Activated CD4-positive, alpha-beta memory T cell treated with anti-CD3 and anti-CD28 coated beads for 36 hours (primary cell): ENCODE measurements at places on chromosomes 5 and 9.

DNA sequence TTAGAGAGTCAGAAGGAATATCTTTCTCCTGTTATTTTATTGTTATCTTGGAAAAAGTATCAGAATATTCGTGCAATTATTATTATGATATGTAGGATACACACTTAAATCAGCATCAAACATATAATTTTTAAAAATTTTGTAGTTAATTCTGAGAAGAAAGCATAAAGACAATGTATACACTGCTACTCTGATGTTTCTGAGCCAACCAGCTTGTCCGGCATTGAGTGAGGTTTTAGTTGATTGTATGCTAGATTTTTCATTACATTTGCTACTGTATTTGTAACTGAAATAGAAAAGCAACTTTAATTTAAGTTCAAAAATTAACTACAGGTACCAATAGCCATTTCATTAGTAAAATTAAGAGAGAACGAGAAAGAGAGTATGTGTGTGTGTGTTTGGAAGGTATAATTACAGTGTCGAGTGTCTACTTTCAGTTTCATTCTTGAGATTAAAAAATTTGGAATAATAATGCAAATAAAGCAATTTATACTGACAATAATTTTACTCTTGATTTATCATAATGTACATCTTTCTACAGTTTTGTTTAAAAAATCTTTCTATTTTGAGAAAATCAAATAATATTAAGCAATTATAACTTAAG is 160.4 kb upstream of the CDH12 start:
- no peak for DNase-seq

DNA sequence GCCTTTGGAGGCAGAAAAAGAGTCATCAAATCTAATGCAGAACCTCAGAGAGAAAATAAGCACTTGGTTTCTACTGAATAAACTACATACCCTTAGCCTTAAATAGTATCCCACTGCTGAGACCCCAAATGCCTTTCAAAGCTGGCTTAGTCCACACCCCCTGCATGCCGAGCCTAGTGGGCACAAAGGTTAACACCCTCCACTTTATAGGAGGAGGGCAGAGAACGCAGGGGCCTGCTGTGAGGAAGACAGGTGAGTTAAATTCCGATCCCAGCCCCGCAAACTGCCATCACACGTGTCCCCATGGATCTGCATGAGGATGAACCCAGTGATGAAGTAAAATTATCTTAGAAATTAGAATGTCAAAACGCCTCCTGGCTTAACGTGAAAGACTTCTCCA is 19.5 kb upstream of the HSD17B3 start:
- no peak for DNase-seq

DNA sequence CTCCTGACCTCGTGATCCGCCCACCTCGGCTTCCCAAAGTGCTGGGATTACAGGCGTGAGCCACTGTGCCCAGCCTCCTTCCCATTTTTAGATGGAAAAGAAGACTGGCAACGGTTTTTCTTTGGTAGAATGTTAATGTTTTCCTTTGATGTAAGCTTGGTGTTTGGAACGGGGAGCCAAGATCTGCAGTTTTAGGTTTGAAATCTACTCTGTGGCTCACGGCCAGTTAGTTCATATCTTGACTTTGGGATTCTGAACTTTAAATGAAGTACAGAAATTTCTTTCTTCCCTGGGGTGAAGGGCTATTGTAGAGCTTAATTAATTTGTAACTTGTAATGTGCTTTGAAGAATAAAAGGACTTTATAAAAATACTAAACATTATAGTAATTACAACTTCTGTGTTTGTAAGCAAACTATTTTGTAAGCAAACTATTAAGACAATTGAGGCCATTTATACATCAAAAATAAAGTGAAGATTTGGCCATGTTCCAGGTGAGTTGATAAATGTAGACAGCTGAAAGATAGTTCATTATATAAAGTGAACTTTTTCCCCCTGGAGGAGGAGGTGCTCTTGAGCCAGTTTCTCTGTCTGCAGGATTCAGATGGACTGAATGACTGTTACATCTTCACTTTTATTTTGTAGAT is 117.1 kb upstream of the TUT7 start:
- no peak for DNase-seq

GRCh38 chr9:129005336-129005997 is 22.7 kb downstream of the SH3GLB2 start:
- DNase-seq = no peak

- DNase-seq = no peak
Measured at GRCh38 chr5:55033568-55033967, 9.5 kb downstream of the GZMK start.

GRCh38 chr9:106503759-106504158 is 359.2 kb upstream of the ZNF462 start:
- DNase-seq = no peak
